Upper lobe of right lung (tissue), 1 donor: ENCODE measurements at places on chromosomes 4 and X. TPM values are rescaled to one million over a fixed set of nuclear protein-coding genes. Genes with fewer than 3 reads are reported as not detected.
A peak's percentile ranks its signal among the peaks of the same experiment; 100 is the strongest.

DNA sequence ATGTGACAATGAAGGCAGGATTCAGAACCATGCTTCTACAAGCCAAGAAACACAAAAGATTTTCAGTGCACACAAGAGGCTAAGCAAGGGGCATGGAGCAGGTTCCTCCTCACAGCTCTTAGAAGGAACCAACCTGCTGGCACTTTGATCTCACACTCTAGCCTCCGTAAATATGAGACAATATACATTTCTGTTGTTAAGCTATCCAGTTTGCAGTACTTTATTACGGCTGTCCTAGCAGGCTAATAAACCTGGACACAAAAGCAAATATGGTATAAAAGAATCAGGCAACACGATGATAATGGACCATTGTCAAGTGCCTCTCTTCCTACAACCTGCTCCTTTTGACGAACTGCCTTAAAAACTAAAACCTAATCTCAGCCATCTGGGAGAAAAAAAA is 114.5 kb downstream of the ZAR1 start:
- no peak for DNase-seq
- H3K27ac ChIP-seq: no peak overlapping the region
- no peaks in the 10 kb centered on the region for H3K27me3 ChIP-seq

GRCh38 chr4:87839592-87839946 is 6.8 kb downstream of the MEPE start:
- no peaks in the 10 kb centered on the region for H3K27me3 ChIP-seq
- H3K4me3 ChIP-seq: no peak overlapping the region
- no peak overlapping the region for H3K27ac ChIP-seq
- no peaks in the 10 kb centered on the region for H3K36me3 ChIP-seq

DNA sequence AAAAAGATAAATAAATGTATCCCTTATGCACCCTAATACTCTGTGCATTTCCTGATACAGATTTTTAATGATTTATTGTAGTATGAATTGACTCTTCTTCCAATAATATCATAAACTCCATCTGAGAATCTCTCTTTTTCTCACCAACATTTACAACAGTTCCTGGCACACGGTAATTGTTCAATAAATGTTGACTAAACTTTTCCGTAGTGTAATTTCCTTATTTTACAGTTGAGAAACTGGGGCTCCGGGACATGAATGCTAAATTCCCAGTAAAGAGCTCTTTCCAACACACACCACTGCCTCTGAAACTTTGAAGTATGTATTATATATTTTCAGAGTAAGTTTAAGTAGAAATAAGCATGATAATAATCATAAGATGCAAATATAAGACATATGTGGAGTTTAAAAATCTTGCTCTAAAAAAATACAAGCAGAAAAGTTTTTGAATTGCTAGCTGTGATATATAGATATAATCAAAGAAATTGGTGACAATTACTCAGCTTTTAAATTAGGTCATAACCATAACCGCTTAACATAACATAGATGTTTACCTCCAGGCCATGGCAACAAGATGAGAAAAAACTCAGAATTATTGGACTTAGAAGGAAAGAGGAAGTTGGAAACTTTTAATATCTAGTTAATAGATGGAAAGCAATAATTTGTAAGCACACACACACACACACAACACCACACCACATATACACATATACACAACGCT is 28.2 kb upstream of the ANTXR2 start:
- H3K36me3 ChIP-seq: no peaks in the 10 kb centered on the region
- H3K4me1 ChIP-seq: no peaks in the 10 kb centered on the region
- H3K27ac ChIP-seq: no peak overlapping the region
- no peaks in the 10 kb centered on the region for H3K27me3 ChIP-seq
- H3K4me3 ChIP-seq: no peak overlapping the region

GRCh38 chrX:74420196-74421035 is 877 bp upstream of the SLC16A2 start:
- no peaks in the 10 kb centered on the region for H3K4me1 ChIP-seq
- no peaks in the 10 kb centered on the region for H3K27me3 ChIP-seq
- peak; percentile 79 for DNase-seq
- H3K36me3 ChIP-seq: no peaks in the 10 kb centered on the region
- peak overlapping the region; percentile 80 for H3K27ac ChIP-seq

DNA sequence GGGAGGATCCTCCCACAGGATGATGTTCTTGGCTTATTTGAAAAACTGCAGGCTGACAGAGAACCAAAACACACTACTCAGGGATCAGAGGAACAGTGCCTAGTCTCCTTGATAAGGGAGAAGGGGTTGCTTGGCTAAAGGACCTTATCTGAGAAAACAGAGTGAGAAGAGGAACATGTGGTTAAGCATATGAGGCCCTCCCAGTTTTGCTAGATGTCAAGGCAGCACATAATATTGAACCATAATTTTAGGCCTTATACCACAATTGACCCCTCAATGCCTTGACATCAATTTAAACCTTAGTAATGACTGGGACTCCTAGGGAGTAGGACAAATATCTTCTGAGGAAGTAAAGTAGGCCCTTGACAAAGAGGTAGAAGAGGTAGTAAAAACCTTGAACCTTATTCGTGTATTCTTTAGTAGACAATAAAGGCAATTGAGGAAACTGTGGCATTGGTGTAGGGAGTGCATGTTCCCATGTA is 79.3 kb downstream of the TEX13C start:
- no peak overlapping the region for H3K4me3 ChIP-seq
- no peak for DNase-seq
- H3K27ac ChIP-seq: no peak overlapping the region
- no peaks in the 10 kb centered on the region for H3K36me3 ChIP-seq
- H3K27me3 ChIP-seq: no peaks in the 10 kb centered on the region

DNA sequence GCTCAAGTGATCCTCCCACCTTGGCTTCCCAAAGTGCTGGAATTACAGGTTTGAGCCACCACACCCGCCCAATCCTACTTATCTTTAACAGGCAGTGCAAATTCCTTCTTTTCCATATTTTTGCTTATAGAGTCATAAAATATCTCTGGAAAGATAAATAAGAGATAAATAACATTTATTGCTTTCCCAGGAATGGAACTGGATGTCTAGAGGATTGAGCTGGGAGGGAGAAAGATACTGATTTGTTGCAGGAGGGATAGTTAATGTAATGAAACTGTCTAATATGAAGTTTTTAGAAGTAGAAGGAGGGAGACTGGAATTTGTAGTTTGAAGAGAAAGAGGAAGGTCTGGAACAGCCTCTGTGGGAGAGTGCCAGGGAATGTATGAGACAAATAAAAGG is 20.2 kb downstream of the ITGB1BP2 start:
- no peak for DNase-seq
- H3K4me1 ChIP-seq: no peaks in the 10 kb centered on the region
- H3K27ac ChIP-seq: no peak overlapping the region
- H3K36me3 ChIP-seq: no peaks in the 10 kb centered on the region
- H3K27me3 ChIP-seq: no peaks in the 10 kb centered on the region
- no peak overlapping the region for H3K4me3 ChIP-seq

DNA sequence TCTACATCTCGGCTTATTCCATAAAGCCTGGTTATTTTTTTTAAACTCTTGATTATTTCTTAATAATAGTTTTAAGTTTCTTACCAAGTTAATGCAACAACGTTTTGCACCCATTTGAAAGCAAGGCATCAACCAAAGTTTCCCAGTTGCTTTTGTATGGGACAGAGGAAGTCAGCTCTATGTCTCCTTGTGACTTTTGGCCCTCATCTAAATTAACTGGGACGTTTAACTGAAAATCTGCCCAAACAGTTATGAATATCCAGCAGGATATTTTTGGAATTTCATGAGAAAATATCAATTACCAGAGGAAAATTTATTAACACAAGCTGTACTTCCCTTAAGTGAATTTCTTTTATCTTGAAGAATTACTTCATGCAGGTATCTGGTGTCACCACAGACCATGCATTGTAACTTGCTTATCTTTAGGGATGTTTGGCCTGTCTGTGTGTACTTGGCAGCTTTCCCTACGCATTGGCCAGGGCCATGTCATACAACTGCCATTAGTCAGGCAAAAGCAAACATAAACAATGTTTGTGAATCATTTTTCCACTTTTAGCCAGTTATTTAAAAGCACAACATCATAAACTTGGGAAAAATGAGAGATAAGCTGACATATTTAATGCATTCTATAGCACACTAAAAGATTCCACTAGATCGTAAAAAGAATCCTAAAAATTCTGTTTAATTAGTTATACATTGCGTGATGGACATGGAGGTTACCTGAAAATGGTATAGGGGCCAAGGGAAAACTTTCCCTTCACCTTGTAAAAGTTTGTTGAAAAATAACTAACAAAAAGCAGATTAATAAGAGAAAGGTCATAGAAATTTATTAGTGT is 101.4 kb upstream of the PDE5A start:
- peaks cover 43% of the 10 kb centered on the region for H3K4me1 ChIP-seq
- H3K27me3 ChIP-seq: no peaks in the 10 kb centered on the region
- no peak for DNase-seq
- peak overlapping the region; percentile 49 for H3K27ac ChIP-seq
- no peaks in the 10 kb centered on the region for H3K36me3 ChIP-seq

Gene TRIM60
- total RNA-seq: not detected

Gene TMEM31
- total RNA-seq: not detected

Gene RHOXF2
- total RNA-seq: not detected

Gene RBMXL3
- not detected for total RNA-seq

Gene ZNF630
- 3.2 TPM for total RNA-seq

Gene CLCN4
- total RNA-seq: 9.8 TPM

Gene SLC34A2
- 2,903 TPM for total RNA-seq

Gene XAGE1A
- 0.75 TPM for total RNA-seq

Gene CYBB
- total RNA-seq: 225 TPM

Gene RNF212
- total RNA-seq: 6.9 TPM

Gene LINC00632
- total RNA-seq: 221 TPM
